ENCODE measurements at places on chromosomes 2 and 18. TPM values are rescaled to one million over a fixed set of nuclear protein-coding genes. Genes with fewer than 3 reads are reported as not detected.

DNA sequence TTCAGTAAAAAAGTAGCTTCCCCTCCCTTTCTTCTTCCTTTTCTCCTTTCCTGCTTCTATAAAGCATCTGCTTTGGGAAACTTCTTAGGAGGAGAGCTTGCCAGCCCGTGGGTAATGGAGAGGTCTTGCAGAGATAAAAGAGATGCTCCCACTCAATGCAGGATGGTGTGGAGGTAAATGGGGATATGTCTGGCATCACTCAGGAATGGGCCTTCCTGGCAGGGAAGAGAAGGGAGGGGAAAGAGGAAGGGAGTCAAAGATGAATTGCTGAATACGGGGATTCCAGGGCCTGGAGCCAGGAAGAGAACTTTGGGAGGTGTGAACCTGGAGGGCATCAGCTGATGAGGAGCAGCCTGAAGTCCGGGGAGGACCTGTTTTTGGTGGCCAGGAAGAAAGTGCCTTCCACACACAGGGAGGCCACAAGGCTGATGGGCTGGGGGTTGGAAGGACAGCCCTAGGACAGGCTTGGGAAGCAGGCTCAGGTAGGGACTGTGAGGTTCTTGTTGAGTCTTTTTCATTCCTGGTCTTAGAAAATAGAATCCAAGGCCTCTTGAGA lies 25.2 kb downstream of the IL1B start:
- no peak for DNase-seq

DNA sequence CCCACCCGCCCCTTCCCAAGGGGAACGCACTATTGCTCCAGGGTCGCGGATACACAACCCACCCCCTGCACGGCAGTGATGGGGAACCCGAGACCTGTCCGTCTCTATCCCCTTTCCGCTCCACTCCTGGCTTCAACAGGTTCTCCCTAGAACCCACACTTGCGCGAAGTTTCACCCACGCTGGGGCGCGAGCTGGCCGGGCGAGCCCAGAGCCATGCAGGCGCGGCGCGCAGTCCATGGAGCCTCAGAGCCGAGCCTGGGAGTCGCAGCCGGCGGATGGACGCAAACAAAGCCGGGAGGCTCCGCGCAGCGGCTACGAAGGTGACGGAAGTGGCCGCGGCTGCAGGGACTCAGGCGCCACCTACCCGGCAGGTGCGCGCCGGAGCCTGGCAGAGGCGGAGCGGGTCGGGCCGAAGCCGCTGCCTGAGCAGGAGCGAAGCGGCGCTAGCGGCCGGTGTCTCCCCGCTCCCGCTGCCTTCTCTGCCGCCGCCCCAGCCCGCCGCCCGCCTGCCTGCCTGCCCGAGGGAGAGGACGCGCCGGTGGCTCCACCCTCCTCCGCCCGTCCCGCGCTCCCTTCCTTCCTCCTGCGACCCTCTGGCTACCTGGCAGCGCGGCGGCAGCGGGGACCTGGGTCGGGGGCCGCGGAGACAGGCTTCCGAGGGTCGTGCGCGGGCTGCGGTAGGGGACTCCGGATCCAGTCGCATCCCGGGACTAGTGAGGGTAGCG lies 14.0 kb downstream of the ALPG start:
- DNase-seq: peak; percentile 85

- no peak for DNase-seq
Observed at GRCh38 chr2:185227391-185227790, 511.2 kb upstream of the FSIP2 start.

The RAD51AP2 gene
- total RNA-seq: 1.2 TPM

The ABCG8 gene
- not detected for total RNA-seq

The PRSS56 gene
- not detected for total RNA-seq

- DNase-seq: no peak
Observed at GRCh38 chr18:56517196-56517595, 121.2 kb downstream of the TXNL1 start.

The SULT1C4 gene
- 11.3 TPM for total RNA-seq

- DNase-seq: no peak
Observed at GRCh38 chr18:24499814-24500213, 39.4 kb downstream of the HRH4 start.

- no peak for DNase-seq
Observed at GRCh38 chr2:120238728-120239487, 13.7 kb upstream of the RALB start.

DNA sequence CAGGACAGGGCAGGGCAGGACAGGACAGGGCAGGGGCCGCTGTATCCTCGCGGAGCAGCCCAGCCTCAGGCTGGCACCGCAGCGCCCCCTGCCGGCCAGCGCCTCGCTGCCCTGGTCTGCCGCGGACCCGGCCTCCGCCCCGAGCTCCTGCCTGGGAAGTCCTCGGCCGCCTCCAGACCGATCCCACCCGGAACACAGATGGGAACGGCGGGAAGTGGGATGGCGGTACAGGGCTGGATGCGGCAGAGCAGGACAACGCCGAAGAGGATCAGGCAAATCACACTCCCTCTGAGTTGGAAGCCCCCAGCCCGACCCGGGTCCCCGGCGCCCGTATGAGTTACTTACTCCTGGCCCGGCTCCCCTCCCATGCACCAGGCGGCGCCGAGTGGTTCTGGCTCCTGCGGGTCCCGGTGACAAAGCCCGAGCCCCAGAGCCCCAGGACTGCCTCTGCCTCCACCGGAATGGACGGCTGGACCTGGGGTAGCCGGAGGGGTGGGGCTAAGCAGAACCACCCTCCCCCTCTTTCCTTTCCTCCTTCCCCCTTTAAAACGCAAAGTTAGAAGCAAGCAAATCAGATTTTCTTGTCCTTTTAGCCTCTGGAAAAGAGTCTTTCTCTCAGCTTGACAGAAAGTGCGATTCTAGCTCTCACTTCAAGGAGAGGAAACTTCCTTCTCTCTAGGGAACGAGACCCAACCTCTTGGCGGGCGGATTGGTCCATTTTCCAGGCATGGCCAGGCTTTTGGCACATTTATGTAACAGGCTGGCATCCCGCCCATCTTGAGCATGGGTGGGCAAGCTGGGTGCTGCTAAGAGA lies at the start of gene TP53I3:
Gene TP53I3 (minus strand): TSS at position 449 of the 814 bp plus-strand sequence. CDS start 508 bp downstream, outside the sequence.
- DNase-seq: peak; percentile 96

All from neural progenitor cell (in vitro differentiated cells).